ENCODE measurements at places on chromosomes 5 and 9. TPM values are rescaled to one million over a fixed set of nuclear protein-coding genes. Genes with fewer than 3 reads are reported as not detected.

Gene DAB2IP
- total RNA-seq, result 32.9 TPM

Gene IL3
- total RNA-seq, result not detected

Gene C5orf46
- total RNA-seq, result not detected

Gene ADCY2
- 3.8 TPM for total RNA-seq

Gene TEX48
- total RNA-seq, result not detected

Gene ASS1
- total RNA-seq, result 31.5 TPM

Gene IL12B
- not detected for total RNA-seq

Gene HSD17B4
- 161 TPM for total RNA-seq

Gene CARD6
- not detected for total RNA-seq

Gene KIAA1191
- 203 TPM for total RNA-seq

Gene IER5L
- total RNA-seq, result 36.0 TPM

- DNase-seq, result no peak
- peaks cover 3% of the 10 kb centered on the region for H3K27me3 ChIP-seq
- no peak overlapping the region for H3K4me3 ChIP-seq
- no peaks in the 10 kb centered on the region for H3K4me1 ChIP-seq
Measured at GRCh38 chr5:137440795-137441194, 58.3 kb downstream of the SPOCK1 start.

DNA sequence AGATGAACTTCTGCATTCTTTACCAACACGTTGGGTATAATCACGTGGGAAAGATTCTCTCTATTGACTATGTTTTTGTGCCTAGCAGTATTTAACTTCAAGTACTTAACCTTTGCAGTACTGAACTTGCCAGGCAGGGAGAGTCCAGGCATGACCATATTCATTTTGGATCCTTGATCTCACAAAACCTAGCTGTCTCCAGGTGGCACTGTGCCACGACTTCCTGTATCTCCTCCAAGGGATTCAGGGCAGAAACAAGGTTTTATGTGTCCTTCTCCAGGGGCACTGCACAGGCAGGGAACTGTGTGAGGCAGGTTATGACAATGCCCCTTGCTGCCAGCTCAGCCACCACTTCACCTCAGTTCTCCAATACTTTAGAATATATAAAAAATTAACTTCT is 11.7 kb upstream of the IFNA5 start:
- H3K4me3 ChIP-seq, result no peak overlapping the region
- no peak for DNase-seq
- H3K36me3 ChIP-seq, result no peaks in the 10 kb centered on the region
- H3K27ac ChIP-seq, result no peak overlapping the region
- no peaks in the 10 kb centered on the region for H3K27me3 ChIP-seq

DNA sequence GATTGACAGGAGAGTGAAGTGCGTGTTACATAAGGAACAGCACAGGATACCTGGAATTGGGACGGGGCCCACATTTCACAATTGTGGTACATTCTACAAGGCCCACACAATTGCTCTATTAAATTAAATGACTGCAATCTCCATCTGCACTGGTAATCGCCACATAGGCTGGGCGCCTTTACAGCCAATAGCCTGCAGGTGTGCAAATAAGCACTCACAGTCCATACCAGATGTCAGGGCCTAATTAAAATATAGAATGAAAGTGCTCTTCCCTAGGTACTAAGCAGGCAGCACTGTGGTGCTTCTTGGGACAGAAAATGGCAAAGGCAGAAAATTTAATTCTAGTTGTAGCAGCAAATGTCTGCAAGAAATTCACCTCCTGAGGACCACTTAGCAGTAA is 82.7 kb downstream of the ATP10B start:
- H3K36me3 ChIP-seq, result no peaks in the 10 kb centered on the region
- H3K27me3 ChIP-seq, result no peaks in the 10 kb centered on the region
- no peak overlapping the region for H3K27ac ChIP-seq
- H3K4me1 ChIP-seq, result no peaks in the 10 kb centered on the region

DNA sequence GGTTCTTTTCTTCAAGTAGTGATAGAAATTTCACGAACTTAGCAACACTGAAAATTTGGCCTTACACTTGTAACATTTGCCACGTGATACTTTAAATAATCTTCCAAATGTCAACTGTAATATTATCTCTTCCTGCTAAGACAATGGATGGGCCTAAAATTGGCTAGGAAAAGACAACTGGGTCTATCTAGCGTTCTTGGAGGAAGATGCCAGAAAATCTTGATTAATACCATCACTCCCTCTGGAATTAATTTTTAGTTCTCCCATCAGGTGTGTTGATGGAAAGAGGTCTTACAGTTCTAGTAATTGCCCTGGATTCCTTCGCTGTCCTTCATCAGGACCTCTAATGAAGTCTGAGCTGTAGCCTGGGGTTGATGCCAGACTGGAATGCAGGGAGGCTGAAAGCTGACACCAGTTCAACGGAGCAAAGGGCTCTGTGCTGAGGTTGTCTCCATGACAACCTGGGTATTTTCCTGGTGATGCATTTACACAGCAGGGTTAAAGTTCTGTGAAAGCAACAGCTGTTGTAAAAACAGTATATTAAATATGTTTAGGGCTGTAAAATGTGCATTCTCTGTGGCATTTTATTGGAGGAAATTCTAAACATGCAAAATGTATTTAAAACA is 92.3 kb downstream of the GAS1 start:
- peaks cover 1% of the 10 kb centered on the region for H3K27me3 ChIP-seq
- no peak overlapping the region for H3K4me3 ChIP-seq
- peaks cover 15% of the 10 kb centered on the region for H3K36me3 ChIP-seq

DNA sequence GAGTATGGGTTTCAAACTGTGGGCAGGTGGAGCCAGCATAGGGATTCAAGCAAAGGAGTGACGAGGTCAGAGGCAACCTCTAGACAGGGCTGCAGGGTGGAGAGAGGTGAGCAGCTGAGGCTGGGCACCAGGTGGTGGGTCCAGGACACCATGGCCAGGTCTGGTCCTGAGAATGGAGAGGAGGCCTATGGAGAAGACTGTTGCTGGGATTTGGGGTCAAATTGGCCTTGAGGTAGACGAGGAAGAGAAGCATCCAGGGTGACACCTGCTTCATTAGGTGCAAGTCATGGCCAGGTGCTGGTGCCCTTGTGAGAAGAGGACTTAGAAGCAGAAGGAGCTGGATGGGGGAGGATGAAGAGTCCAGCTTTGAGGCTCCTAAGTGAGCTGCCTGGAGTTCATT is 99.6 kb downstream of the NSG2 start:
- H3K27me3 ChIP-seq, result no peaks in the 10 kb centered on the region
- no peak for DNase-seq
- peaks cover 5% of the 10 kb centered on the region for H3K4me1 ChIP-seq
- H3K36me3 ChIP-seq, result no peaks in the 10 kb centered on the region
- H3K4me3 ChIP-seq, result peak overlapping the region; percentile 16

DNA sequence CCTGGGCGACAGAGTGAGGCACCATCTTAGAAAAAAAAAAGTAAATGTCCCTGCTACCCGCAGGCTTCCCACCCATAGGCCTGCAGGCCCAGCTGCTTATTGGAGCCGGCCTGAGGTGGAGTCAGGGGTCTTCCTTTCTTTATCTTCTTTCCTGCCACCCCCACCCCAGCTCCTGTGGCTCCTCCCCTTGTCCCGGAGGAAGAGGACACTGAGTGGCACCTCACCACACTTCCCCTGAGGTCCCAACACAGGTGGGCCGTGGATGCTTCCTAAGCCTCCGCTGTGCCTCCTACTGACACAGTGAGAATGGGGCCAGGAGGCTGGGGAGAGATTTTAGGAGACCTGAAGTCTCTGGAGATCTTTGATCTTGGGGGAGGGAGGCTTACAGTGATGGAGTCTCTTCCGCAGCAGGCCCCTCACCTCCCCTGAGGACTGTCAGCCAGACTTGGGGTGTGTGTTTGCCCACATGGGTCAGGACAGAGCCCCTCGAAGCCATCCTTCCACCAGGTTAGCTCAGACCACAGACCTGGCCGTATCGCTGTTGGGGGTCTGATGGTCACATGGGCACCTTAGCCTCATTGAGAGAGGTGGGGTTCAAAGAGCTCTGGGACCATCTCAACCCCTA is 135.4 kb upstream of the IER5L start:
- H3K36me3 ChIP-seq, result no peaks in the 10 kb centered on the region
- H3K4me1 ChIP-seq, result peaks cover 10% of the 10 kb centered on the region
- DNase-seq, result no peak
- no peak overlapping the region for H3K27ac ChIP-seq
- no peak overlapping the region for H3K4me3 ChIP-seq

DNA sequence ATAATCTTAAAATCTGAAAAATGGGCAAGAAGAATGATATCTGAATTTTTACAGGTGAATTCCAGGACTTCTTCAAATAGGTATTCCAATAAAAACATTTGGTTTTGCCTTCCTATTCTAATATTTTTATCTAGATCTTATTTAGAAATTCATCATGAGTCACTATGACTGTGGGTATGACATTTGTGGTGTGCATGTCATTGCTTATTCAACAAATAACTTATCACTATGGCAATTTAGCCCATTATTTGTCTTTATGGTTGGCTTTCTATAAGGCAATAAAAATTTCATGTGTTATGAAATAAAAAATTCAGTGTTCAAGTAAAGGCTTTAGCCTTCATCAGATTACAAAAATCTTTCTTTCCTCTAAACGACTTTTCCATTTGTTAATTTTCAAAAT is 1139.6 kb upstream of the NUDT12 start:
- H3K4me3 ChIP-seq, result no peak overlapping the region
- no peaks in the 10 kb centered on the region for H3K27me3 ChIP-seq
- H3K27ac ChIP-seq, result no peak overlapping the region
- peaks cover 8% of the 10 kb centered on the region for H3K36me3 ChIP-seq

DNA sequence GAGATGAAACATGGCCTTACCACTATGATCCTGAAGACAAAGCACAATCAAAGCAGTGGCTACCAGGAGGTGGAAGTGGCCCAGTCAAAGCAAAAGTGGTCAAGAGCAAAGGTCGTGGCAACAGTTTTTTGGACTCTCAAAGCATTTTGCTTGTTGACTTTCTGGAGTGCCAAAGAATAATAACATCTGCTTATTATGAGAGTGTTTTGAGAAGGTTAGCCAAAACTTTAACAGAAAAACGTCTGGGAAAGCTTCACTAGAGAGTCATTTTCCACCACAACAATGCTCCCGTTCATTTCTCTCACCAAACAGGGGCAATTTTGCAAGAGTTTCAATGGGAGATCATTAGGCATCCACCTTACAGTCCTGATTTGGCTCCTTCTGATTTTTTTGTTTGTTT is 33.6 kb upstream of the MAMDC2 start:
- peaks cover 5% of the 10 kb centered on the region for H3K36me3 ChIP-seq
- peaks cover 2% of the 10 kb centered on the region for H3K4me1 ChIP-seq
- H3K27ac ChIP-seq, result no peak overlapping the region
- no peak for DNase-seq
- H3K4me3 ChIP-seq, result no peak overlapping the region
- H3K27me3 ChIP-seq, result no peaks in the 10 kb centered on the region

- H3K27ac ChIP-seq, result no peak overlapping the region
- DNase-seq, result no peak
- no peak overlapping the region for H3K4me3 ChIP-seq
- H3K27me3 ChIP-seq, result no peaks in the 10 kb centered on the region
- no peaks in the 10 kb centered on the region for H3K36me3 ChIP-seq
Measured at GRCh38 chr9:94675008-94675881, 35.9 kb upstream of the FBP1 start.

DNA sequence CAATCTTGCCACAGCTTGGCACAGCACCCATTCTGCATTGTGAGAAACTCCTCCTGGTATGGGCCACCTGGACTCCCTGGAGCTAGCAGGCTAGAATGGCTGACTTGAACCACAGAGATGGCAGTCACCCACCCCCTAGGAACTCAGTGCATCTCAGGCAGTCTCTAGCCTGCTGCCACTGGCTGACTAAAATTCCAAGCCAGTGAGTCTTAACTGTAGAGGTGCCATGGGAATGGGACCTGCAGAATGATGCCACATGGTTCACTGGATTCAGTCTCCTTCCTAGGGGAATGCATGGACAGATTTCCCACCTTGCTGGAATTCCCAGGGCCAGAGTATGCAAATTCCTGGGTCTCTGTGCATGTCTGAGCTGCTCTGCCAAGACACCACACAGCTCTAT is 382.9 kb downstream of the MAN2A1 start:
- peaks cover 46% of the 10 kb centered on the region for H3K36me3 ChIP-seq
- peaks cover 6% of the 10 kb centered on the region for H3K4me1 ChIP-seq
- DNase-seq, result no peak
- H3K4me3 ChIP-seq, result no peak overlapping the region
- no peak overlapping the region for H3K27ac ChIP-seq
- H3K27me3 ChIP-seq, result peaks cover 4% of the 10 kb centered on the region

- DNase-seq, result no peak
- H3K4me1 ChIP-seq, result peaks cover 32% of the 10 kb centered on the region
- peak overlapping the region; percentile 73 for H3K27ac ChIP-seq
- peak overlapping the region; percentile 64 for H3K4me3 ChIP-seq
- H3K36me3 ChIP-seq, result no peaks in the 10 kb centered on the region
Measured at GRCh38 chr5:157561110-157561509, 14.5 kb downstream of the ADAM19 start.

GRCh38 chr9:111598733-111599091 is 735 bp downstream of the PTGR1 start:
- peaks cover 2% of the 10 kb centered on the region for H3K27me3 ChIP-seq
- no peak for DNase-seq
- peaks cover 2% of the 10 kb centered on the region for H3K4me1 ChIP-seq
- H3K27ac ChIP-seq, result no peak overlapping the region
- H3K36me3 ChIP-seq, result no peaks in the 10 kb centered on the region

GRCh38 chr5:139904566-139904815 is 108.9 kb downstream of the PSD2 start:
- H3K27me3 ChIP-seq, result peaks cover 11% of the 10 kb centered on the region
- no peak for DNase-seq
- H3K4me1 ChIP-seq, result peaks cover 3% of the 10 kb centered on the region
- no peak overlapping the region for H3K27ac ChIP-seq
- peaks cover 7% of the 10 kb centered on the region for H3K36me3 ChIP-seq

- DNase-seq, result no peak
- H3K27me3 ChIP-seq, result no peaks in the 10 kb centered on the region
- H3K27ac ChIP-seq, result no peak overlapping the region
- H3K36me3 ChIP-seq, result peaks cover 5% of the 10 kb centered on the region
- H3K4me1 ChIP-seq, result no peaks in the 10 kb centered on the region
Measured at GRCh38 chr5:170131235-170131634, 25.5 kb downstream of the FOXI1 start.

DNA sequence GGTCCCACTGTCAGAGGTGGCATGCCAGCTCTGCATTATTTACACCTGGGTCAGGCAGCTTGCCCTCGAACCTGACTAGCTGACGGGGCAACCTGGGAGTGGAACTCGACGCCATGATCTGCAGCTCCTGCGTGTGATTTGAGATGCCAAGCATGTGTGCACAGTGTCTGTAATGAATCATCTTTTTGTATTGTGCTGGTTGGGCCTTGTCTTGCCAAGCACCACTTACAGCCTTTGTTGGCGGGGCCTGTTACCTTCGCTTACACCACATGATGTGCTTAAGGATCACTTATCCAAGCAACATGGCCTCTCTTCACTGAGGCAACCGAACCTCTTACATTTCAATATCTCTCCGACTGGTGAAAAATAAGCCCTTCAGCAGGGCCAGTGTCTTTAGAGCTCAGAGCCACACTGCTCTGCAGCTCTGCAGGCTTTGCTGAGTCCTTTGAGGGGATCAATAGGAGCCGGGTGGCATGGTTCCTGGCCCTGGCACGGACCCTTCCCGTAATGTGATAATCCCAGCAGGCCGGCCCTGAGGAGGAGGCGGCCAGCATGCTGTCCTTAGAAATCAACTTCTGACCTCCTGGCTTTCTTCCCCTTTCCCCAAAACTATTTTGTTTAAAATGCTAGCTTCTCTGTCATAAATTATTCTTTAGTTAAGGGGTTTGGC is 297.7 kb upstream of the CD180 start:
- H3K4me1 ChIP-seq, result peaks cover 8% of the 10 kb centered on the region
- no peak overlapping the region for H3K4me3 ChIP-seq
- no peaks in the 10 kb centered on the region for H3K36me3 ChIP-seq
- no peaks in the 10 kb centered on the region for H3K27me3 ChIP-seq
- no peak overlapping the region for H3K27ac ChIP-seq
- no peak for DNase-seq

GRCh38 chr9:35277628-35278359 is 116.0 kb downstream of the UNC13B start:
- no peaks in the 10 kb centered on the region for H3K27me3 ChIP-seq
- H3K36me3 ChIP-seq, result no peaks in the 10 kb centered on the region
- H3K4me1 ChIP-seq, result no peaks in the 10 kb centered on the region
- DNase-seq, result no peak
- H3K4me3 ChIP-seq, result no peak overlapping the region
- no peak overlapping the region for H3K27ac ChIP-seq

Measured in glutamatergic neuron (in vitro differentiated cells).